Upper lobe of right lung (tissue), 1 donor: ENCODE measurements at places on chromosomes 3 and 15. TPM values are rescaled to one million over a fixed set of nuclear protein-coding genes. Genes with fewer than 3 reads are reported as not detected.

BCHE gene
- 6.8 TPM for total RNA-seq

GP5 gene
- total RNA-seq, result 0.26 TPM

TMC3 gene
- total RNA-seq, result not detected

PAQR5 gene
- 37.9 TPM for total RNA-seq

BNC1 gene
- 3.1 TPM for total RNA-seq

GOLGA6L7 gene
- total RNA-seq, result not detected
